NCI-H1092 treated with DMSO at 0.1 percent for 48 hours (cell line): ENCODE measurements at places on chromosomes 4 and X.

GRCh38 chr4:95779447-95779846 is 60.4 kb upstream of the PDHA2 start:
- DNase-seq, result no peak

- DNase-seq, result no peak
These were observed 58.0 kb upstream of the PPARGC1A start for GRCh38 chr4:23947826-23948225.

- no peak for DNase-seq
These were observed 101.7 kb downstream of the PHOX2B start for GRCh38 chr4:41646862-41647261.

DNA sequence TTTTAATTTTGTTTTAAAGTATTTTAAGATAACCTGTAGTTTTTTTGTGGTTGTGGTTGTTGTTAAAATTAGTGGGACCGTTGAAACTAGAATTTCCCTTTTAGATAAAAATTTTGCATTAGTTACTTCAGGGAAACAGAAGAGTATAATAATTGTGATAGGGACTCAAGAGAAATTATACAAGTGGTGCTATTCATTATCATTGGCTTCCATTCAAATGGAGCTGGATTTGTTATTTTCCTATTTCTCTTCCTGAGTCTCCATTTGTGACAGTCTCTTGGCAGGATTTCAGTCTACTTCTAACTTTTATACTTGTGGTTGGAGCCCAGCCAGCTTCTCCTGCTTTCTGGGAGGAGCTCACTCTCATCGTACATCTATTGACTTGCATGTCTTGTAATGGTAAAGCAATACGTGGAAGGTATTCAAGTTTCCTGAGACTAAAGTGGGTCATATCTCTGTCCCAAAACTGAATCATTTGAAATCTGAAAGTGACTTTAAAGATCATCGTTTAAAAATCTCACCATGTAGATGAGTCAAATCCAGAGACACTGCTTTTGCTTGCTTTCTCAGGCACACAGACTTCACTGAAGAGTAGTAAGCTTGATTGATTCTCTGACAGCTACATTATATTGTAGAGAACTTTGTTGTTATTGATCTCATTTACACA is 155.8 kb downstream of the RPA4 start:
- no peak for DNase-seq

- no peak for DNase-seq
These were observed 5.0 kb downstream of the ARMCX5 start for GRCh38 chrX:102604327-102604726.

DNA sequence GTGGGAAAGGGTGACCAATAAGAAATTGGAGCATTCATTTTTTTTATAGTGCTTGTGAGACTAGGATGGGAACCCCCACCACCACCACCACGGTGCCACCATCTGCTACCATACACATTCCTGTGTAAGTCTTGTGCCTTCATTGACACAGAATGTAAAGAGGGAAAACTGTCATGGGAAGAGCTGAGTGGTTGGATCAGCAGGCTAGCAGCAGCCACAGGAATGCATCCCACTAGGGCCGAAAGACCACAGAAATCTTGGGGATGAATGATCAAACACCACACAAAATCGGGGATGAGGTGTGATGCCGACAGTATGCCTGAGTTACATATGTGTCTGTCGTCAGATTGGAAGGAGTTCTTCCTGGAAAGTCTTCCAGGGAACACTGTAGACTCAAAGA is 69.2 kb downstream of the SRPX start:
- no peak for DNase-seq

DNA sequence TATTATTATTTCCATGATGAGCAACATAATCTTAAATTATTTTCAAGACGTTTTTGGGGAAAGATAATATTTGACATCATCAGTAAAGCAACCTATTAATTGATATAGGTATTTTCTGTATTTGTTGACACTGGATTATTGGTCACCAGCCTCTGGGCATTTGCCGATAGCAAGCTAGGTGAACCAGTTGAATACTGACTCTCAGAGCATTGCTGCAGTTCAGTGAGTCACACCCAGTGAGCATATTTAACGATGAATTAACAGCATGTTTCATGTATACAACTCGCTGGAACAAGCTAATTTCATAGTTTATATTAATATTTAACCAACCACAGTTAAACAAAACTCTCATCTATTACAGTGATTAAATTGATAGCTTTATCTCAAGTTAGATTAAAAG is 1006.0 kb upstream of the DIAPH2 start:
- DNase-seq, result no peak

GRCh38 chr4:1233641-1234308 is 15.2 kb downstream of the CTBP1 start:
- no peak for DNase-seq

- no peak for DNase-seq
These were observed 197.8 kb upstream of the AGTR2 start for GRCh38 chrX:115972717-115973116.

DNA sequence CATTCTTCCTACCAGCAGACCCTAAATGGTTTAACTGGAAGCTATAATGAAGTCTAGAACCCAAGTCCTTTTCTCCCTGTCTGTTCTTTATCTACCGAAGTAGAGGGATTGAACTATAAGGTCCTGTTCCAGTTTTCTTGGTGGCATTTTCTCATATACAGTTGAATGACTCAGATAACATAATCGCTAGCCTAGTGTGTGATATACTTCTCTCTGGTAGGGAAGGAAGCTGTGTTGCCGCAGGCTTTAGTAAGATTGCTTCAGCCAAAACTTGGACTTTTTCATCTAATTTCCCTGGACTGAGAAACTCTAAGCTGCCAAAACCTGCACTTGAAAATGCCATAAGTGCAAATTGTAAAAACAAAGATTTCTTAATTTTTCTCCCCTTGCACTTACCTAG is 123.4 kb downstream of the NWD2 start:
- no peak for DNase-seq

DNA sequence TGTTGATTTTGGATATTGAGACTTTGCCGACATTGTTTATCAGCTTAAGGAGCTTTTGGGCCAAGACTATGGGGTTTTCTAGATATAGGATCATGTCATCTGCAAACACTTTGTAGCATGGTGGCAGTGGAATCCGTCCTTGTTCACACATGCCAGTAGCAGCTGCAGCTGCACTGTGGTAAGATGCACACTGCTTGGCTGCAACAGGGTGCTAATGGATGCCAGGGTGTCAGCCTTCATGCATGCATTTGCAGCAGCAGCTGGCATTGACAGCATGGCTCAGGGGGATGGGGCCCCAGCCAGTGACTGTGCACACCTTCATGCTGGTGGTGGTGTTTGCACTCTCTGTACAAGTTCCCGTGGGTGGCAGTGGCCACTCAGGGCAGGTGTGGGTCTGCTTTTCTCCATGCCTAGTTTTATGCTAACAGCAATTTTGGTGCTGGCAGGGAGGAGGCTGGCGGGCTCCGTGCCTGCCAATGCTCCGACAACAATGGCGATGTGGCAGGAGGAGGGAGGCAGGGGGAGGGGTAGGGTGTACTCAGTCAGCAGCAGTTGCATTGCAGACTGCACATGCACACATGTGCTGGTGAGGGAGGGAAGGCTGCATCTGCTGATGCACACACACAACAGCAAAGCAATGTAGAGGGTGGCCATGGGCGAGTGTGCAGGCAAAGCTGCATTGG is 37.5 kb downstream of the BEX3 start:
- DNase-seq, result no peak

- DNase-seq, result no peak
These were observed 663 bp upstream of the USP53 start for GRCh38 chr4:119211867-119212233.

- no peak for DNase-seq
These were observed 31.4 kb downstream of the HOPX start for GRCh38 chr4:56649445-56650261.

DNA sequence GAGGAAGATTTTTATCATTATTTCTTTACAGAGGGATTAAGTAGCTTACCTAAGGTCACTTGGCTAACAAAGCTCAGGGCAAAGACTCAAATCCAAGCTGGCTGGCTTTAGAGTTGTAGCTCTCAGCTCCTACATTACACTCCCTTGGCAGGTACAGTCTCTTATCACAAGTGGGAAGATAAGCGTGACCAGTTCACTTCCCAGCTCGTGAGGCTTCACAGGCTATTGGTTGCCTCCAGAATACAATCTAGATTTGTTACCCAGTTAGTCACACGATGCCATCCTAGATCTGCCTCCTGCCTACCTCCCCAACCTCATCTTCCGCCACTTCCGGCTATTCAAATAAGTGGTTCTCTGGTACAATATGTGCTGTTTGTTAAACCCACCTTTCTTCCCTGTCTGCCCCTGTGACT is 3.7 kb downstream of the MMRN1 start:
- DNase-seq, result no peak

GRCh38 chrX:17706676-17707075 is 30.6 kb upstream of the SCML1 start:
- DNase-seq, result no peak

- no peak for DNase-seq
These were observed 11.3 kb upstream of the LIMCH1 start for GRCh38 chr4:41526628-41527027.

DNA sequence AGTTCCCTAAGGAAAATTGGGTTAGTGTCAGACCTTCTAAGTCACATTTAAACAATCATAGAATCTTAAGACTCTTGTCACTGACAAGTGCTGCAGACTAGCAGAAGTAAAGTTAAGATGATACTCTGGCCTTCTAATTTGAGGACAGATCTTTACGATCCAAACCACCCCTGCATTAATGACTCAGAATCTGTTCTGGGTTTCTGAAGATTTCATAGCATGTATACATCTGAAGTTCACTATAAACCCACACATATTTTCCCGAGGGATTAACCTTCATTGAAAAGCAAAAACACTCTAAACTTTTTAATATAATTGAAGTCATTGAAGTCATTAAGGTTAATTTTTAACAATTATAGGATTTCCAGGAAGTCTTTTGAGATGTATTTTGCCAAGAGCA is 674.3 kb downstream of the IQCM start:
- no peak for DNase-seq

- no peak for DNase-seq
These were observed 27.5 kb downstream of the UBE2D3 start for GRCh38 chr4:102799816-102800215.

GRCh38 chr4:94634271-94634670 is 123.5 kb upstream of the BMPR1B start:
- DNase-seq, result no peak

- DNase-seq, result no peak
These were observed 32.2 kb downstream of the GPAT3 start for GRCh38 chr4:83568062-83568461.

DNA sequence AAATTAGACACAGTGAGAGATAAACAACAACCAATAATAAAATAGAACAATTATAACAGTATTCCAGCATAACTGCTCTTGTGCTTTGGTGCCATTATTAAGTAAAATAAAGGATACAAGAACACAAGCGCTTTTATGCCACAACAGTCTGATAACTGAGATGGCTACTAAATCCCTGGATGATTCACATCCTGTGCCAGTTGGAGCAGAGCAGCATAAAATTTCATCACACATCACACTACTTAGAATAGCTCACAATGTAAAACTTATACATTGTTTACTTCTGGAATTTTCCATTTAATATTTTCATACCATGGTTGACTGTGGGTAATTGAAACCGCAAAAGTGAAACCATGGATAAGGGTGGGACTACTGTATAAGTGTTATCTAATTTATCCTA is 399.9 kb upstream of the CNKSR2 start:
- no peak for DNase-seq

DNA sequence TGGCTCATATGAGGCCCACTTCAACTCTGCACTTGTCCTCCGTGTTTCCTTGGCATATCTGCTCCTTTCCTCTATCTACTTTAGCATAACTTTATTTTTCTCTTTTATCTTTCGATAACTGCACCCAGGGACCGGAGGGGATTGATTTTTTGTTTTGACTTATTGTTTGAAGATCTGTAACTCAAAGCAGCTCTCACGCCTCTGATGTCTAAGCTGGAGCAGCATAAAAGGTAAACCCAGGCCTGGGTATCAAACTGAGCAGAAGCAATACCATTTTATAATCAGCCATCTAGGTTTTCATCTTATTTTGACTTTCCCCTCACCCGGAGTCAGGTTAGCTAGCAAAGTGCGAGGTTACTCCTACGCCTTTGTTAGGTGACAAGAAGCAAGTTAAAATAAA is 28.4 kb downstream of the LEF1 start:
- DNase-seq, result no peak

GRCh38 chr4:71162386-71162785 is 168.9 kb downstream of the DCK start:
- DNase-seq, result no peak

- peak; percentile 38 for DNase-seq
These were observed 2.1 kb downstream of the BRWD3 start for GRCh38 chrX:80807606-80807991.

DNA sequence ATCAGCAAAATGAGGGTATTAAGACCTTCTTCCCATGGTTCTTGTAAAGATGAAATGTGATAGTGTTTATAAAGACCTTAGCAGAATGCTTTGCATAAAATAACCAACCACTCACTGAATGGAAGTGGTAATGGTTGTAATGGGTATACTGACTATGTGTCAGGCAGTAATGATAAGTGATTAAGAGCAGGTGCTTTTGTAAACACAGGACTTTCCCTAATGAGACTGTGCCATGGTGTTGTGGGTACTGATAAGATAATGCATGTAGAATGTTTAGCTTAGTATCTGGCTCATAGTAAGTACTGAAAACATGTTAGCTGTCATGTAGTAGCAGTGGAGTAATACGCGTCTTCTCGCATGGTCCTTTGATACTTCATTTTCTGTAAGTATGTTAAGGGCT is 6.9 kb downstream of the LSM6 start:
- no peak for DNase-seq

DNA sequence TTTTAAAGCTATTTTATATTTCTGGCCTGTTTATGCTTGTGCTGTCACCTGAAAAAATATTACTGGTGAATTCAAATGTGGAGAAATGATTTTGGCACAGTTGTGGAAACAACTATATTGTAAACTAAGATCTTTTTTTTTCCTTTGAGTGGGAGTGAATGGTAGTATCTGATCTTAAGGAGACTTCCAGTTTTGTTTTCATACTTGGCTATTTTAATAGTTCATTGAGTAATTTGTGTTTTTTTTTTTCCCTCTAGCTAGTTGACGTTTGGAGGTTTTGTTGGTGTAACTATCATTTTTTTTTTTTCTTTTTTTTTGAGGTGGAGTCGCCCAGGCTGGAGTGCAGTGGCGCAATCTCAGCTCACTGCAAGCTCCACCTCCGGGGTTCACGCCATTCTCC is 10.5 kb downstream of the STAG2 start:
- no peak for DNase-seq

DNA sequence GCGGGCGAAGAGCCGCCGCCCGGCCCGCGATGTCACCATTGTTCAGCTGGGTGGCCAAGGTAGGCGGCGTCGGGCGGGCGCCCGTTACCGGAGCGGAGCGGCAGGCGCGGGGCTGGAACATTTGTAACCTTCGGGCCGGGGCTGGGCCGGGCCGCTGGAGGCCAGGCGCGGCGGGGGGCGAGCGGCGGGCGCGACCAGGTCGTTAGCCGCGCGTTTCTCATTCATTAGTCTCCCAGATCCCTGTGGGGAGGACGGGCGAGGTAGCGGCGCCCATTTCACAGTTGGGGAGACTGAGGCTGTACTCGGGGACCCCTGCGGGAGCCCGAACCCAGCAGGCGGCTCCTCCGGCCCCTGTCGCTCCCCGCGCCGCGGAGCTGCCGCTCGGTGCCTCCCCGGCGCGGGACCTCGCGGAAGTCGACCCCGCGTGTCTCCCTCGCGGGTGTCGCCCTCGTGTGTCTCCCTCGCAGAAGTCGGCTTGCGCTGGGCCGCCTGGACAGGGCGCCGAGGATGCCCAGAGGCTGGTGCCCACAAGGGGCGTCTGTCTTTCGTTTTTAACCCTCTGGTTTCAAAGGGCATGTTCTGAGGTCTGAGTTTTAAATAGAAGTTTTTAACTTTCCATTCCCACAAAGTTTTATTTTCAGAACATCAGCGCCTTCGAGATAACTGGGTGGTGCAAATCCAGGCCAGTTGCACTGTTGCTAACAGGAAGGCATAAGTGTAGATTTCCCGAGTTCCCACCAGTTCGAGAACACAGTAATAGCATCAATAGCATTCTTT is 17.5 kb downstream of the PTTG2 start:
- DNase-seq, result peak; percentile 40
